ENCODE measurements at places on chromosomes 5 and 9. TPM values are rescaled to one million over a fixed set of nuclear protein-coding genes. Genes with fewer than 3 reads are reported as not detected.

GRCh38 chr5:61217214-61217613, 54.9 kb upstream of the SMIM15 start:
- DNase-seq: no peak

DNA sequence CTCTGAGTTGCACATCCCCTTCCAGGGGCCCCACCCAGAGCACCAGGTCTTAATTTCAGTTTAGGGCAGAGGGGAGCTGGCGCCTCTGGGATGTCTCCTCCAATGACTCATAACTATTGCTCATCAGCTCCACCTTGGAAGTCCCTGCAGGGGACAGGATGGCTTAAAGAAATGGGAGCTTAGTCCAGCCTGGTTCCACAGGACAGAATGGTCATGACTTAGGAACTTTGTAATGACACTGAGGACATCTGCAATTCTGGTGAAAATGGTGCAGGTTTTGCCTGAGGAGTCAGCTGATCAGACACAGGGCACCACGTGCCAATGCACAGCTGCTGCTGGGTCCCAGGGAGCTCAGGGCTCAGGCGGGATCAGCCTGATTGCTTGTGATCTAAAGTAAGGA, 16.4 kb upstream of the PPP1R26 start:
- DNase-seq: no peak

- DNase-seq: no peak
Observed at GRCh38 chr5:81748556-81748955, 2.3 kb downstream of the SSBP2 start.

GRCh38 chr5:17879276-17879675, 245.0 kb downstream of the TAF11L14 start:
- DNase-seq: no peak

DNA sequence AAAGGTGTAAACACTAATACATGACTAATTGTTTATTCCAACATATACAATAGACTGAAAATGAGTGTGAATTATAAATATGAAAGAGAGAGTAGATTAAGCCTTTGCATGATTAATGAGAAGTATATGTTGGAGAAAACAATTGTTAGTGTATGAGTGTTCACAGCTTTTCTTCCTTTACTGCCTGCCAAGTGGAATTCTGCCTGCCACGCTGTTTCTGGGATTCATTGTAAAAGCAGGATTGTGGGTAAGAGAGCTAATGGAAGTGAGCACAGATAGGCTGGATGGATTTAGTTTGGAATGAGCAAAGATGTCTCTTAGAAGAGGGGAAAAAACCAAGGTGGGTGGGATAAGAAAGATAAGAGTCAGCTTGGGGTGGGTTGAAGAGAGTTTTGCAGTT, 129.6 kb upstream of the NMUR2 start:
- DNase-seq: no peak

GRCh38 chr9:75071530-75072122, 16.3 kb downstream of the NMRK1 start:
- DNase-seq: no peak

- DNase-seq: no peak
Observed at GRCh38 chr9:90147426-90147825, 495.2 kb downstream of the DIRAS2 start.

DNA sequence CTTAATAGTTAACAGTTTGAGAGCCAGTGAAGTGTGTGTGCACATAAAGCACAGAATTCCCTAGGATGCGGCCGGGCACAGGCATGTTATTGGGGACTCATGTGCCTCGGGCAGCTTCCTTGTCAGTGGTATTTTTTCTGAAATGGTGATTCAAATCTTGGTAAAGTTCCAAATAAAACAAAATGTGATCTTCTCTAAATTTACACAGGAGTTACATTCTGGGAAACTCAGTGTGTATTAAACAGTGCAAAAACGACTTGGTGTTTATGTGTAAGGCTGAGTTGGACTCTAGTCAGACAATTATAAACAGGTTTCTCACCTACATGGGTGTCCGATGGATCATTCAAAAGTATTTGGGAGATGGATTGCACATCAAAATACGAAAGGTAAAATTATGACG, 48.9 kb downstream of the BOD1 start:
- DNase-seq: peak; percentile 39

The ACTL7A gene
- not detected for polyA plus RNA-seq

The VAV2 gene
- polyA plus RNA-seq: 23.3 TPM

The DIMT1 gene
- polyA plus RNA-seq: 14.0 TPM

All from sigmoid colon (tissue), 7 donors.